A549 (cell line): ENCODE measurements at places on chromosomes 5 and 9.

DNA sequence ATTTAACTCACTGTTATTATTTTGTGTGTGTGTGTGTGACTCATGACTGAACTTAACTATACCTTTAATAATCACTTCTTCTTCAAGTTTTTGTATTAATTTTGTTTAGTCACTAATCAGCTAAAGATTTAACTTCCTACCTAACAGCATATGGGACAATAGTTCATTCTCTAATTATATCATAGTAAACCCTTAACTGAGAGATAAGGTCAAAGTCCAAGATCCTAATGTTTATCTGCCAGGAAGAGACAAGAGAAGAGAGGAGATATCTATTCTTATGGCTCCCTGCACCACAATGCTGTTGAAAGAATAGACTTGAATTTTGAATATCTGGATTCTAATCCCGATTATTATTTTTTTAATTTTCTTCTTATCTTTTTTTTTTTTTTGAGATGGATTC is 28.1 kb downstream of the FREM1 start:
- no peak for DNase-seq

GRCh38 chr5:181215997-181216989 is 6.8 kb upstream of the TRIM41 start:
- DNase-seq, result peak; percentile 91

- no peak for DNase-seq
Measured at GRCh38 chr5:178221282-178221681, 11.3 kb downstream of the PHYKPL start.

DNA sequence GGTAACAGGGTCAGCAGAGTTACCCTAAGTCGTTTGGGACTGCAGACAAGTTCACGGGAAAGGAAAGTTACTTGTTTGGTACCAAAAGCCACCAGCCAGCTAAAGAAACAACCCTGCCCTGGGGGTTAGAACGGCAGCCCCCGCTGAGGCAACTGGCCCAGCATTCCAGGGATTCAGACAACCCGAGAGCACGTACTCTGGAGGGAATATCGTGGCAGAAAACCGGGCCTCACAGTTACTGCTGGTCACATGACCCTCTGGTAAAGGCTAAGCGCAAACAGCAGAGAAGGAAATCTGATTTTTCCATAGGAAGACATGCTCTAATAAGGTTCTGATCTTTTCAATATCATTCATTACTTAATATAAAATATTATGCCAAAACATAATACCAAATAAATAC is 22.5 kb upstream of the MLANA start:
- DNase-seq, result no peak

DNA sequence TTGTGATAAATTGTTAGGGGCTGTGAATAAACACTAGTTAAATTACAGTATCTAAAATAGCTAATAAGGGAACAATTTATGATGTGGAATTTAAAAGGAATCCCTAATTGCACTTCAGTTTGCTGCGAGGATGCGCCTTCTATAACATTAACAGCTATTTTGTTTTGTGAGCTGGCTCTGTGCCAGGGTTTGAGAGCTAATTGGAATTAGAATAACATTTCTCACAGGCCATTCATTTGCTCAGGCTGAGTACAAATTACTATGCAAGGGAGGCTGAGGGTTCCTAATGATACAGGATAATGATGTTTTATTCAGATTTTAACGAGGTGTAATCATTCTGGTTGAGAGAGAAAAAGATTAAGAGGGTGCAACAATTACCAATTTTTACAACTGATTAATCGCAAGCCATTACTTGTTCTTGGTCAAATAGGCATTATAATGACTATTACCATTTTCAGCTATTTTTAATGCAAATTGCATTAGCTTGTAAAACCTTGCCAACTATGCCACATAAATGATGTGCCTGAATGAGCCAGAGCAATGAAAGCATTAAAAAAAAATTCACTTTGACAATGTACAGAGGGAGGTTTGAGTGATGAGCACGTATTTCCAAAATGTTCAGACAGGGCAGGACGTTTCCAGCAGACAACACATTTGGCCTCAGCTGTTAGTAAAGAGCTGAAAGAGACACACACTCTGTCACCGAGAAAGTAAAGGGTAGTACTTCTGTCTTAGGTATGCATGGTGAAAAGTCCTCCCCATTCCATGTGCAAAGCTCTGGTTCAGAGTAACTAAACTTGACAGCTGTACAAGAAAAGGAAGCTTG is 576.5 kb downstream of the TLE1 start:
- no peak for DNase-seq

- no peak for DNase-seq
Measured at GRCh38 chr9:123438821-123439220, 82.8 kb downstream of the CRB2 start.

DNA sequence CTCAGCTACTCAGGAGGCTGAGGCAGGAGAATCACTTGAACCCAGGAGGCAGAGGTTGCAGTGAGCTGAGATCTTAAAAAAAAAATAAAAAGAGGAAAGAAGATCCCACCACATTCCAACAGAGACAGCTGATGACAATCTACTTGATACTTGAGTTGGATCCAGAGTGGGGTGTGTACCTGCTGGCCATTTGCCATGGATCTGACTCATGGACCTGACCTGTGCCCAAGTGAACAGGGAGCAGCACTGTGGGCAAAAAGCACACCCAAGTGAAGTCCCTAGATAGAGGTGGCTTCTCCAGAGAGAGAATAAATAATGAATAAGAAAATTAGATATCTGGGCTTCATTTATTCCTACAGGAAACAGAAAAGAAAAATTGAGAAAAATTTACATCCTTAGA is 81.2 kb upstream of the MIER3 start:
- peak; percentile 42 for DNase-seq

- no peak for DNase-seq
Measured at GRCh38 chr5:125896368-125896767, 526.8 kb upstream of the GRAMD2B start.

- DNase-seq, result no peak
Measured at GRCh38 chr5:78835176-78835575, 149.9 kb downstream of the ARSB start.

DNA sequence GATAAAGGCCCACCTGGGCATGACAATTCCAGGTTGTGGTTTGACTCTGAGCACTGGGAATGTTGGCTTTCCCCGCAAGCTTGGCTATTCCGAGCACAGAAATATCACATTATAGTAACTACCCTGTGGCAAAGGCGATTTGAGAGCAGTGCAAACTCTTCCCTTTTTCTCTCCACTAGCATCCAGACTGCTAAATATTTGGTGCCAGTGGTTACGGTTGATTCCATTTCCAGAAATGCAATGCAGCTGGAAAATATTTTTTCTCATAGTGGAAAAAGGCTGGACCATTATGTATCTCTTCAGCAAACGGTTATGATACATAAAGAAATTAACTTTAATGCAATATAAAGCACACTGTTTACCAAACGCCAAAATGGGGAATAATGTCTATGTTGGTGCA is 158.0 kb downstream of the ENC1 start:
- DNase-seq, result no peak

GRCh38 chr5:25694801-25695200 is 1050.0 kb upstream of the CDH10 start:
- no peak for DNase-seq

- DNase-seq, result no peak
Measured at GRCh38 chr9:98867103-98867428, 59.6 kb downstream of the GALNT12 start.

- DNase-seq, result peak; percentile 5
Measured at GRCh38 chr5:23332650-23333251, 174.7 kb upstream of the PRDM9 start.

DNA sequence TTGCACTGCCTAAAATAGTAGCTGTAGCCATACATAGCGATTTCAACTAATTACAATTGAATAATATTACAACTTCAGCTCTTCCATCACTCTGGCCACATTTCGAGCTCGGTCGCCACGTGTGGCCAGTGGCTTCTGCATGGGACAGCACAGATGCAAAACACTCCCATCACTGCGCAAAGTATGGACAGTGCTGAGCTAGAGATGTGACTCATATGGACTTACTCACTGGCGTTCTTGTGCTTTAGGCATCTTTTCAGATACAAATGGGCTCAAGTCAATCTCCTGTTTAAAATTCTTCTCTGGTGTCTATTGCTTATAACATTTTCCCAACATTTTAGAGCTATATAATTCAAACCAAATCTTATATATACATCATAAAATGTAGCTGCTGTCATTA is 222.7 kb downstream of the ELAVL2 start:
- DNase-seq, result no peak

GRCh38 chr9:91843623-91844148 is 106.3 kb downstream of the ROR2 start:
- DNase-seq, result no peak

- DNase-seq, result no peak
Measured at GRCh38 chr9:93122721-93123221, 11.3 kb downstream of the NINJ1 start.

- no peak for DNase-seq
Measured at GRCh38 chr5:14880688-14881087, 9.1 kb upstream of the ANKH start.

DNA sequence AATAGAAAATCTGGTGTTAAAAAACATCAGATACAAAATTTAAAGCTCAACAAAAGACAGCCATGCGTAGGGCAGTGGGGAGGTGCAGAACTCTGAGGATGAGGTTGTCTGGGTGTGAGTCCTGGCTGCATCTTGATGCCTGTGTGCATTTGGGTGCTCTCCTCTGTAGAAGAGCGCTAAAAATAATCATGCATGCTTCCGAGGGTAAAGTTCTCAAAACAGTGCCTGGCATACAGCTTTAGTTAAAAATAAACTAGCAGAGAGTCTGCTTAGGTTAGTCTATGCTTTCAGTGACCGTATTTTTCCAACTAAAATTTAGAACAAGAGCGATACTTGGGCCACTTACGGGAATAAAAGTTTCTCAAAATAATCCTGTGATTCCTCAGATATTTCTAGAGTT is 55.5 kb upstream of the SPATA31C2 start:
- DNase-seq, result no peak

- DNase-seq, result no peak
Measured at GRCh38 chr9:17005056-17005823, 129.6 kb upstream of the CNTLN start.

DNA sequence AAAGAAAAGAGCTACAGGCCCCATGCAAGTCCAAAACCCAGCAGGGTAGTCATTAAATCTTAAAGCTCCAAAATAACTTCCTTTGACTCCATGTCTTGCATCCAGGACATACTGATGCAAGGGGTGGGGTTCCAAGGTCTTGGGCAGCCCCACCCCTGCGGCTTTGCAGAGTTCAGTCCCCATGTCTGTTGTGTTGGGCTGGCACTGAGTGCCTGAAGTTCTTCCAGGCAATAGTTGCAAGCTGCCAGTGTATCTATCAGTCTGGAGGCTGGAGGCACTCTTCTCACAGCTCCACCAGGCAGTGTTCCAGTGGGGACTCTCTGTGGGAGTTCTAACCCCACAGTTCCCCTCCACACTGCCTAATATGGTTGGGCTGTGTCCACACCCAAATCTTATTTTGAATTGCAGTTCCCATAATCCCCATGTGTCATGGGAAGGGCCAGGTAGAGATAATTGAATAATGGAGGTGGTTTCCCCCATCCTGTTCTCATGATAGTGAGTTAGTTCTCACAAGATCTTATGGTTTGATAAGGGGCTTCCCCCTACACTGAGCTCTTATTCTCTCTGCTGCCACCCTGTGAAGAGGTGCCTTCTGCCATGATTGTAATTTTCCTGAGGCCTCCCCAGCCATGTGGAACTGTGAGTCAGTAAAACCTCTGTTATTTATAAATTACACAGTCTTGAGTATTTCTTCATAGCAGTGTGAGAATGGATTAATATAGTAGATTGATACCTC is 237.5 kb upstream of the ADRA1B start:
- no peak for DNase-seq

DNA sequence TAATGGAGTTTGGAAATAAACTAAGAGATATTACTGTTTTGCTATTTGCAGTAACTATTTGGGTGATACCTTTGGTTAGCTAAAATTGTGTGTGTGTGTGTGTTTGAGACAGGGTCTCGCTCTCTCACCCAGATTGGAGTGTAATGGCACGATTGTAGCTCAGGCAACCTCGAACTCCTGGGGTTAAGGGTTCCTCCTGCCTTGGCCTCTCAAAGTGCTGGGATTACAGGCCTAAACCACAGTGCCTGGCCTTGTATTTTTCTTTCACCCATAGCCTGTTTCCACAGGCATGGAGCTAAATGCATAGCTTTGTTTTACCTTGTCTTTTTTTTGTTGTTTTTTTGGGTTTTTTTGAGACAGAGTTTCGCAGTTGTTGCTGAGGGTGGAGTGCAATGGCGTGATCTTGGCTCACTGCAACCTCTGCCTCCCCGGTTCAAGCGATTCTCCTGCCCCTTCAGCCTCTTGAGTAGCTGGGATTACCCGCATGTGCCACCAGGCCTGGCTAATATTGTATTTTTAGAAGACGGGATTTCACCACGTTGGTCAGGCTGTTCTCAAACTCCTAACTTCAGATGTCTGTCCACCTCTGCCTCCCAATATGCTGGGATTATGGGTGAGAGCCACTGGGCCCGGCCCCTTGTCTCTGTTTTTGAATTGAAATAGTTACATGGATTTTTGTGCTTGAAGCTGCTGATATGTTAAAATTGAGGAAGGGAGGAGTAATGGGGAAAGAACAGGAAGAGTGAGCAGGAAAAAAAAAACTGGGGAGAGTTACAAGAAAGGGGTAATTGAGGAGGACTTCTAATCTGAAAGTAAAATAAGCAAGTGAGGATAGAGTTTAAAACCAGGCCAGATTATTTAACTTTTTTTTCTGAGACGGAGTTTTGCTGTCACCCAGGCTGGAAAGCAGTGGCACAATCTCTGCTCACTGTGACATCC is 5.7 kb downstream of the GPBP1 start:
- no peak for DNase-seq

- no peak for DNase-seq
Measured at GRCh38 chr5:102975457-102976182, 144.3 kb downstream of the GIN1 start.

DNA sequence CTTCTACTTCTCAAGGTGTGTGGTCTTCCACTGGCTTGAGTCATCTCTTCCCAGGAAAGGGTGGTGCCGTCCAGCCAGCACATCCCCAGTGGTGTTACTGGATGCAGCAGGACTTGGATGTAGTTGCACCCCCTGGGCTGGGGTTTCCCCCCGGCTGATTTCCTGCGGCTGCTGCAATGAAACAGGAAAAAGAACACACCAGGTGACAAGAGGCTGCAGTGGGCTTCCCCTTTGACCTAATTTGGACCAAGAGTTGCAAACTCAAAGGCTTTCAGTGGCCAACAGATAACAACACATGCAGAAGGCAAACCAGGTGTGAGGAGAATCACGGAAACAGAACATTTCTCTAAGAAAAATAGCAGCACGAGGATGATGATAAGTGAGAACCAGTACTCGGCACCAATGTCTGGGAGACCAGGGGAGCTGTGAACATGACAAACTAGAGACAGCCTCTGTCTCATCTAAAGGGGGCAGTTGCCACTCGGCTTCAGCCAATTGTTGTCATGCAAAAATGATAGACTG is 83.7 kb downstream of the PDE6A start:
- DNase-seq, result peak; percentile 36

GRCh38 chr9:138099803-138100598 is 222.4 kb downstream of the CACNA1B start:
- no peak for DNase-seq

GRCh38 chr5:82234885-82235284 is 43.3 kb downstream of the RPS23 start:
- no peak for DNase-seq

- DNase-seq, result no peak
Measured at GRCh38 chr9:104094534-104095015, 466 bp downstream of the SMC2 start.
